ENCODE measurements at places on chromosomes 6 and 20. TPM values are rescaled to one million over a fixed set of nuclear protein-coding genes. Genes with fewer than 3 reads are reported as not detected.

OPRL1 gene
- 1.2 TPM for total RNA-seq

DZANK1 gene
- 1.2 TPM for total RNA-seq

RAET1L gene
- total RNA-seq = not detected

WFDC6 gene
- not detected for total RNA-seq

MPC1 gene
- total RNA-seq = 22.7 TPM

C20orf202 gene
- total RNA-seq = not detected

UST gene
- total RNA-seq = 4.9 TPM

LIN28B gene
- total RNA-seq = not detected

EBF4 gene
- total RNA-seq = 0.19 TPM
